Gastroesophageal sphincter (tissue), 4 donors: ENCODE measurements at places on chromosomes 6 and 20.

DNA sequence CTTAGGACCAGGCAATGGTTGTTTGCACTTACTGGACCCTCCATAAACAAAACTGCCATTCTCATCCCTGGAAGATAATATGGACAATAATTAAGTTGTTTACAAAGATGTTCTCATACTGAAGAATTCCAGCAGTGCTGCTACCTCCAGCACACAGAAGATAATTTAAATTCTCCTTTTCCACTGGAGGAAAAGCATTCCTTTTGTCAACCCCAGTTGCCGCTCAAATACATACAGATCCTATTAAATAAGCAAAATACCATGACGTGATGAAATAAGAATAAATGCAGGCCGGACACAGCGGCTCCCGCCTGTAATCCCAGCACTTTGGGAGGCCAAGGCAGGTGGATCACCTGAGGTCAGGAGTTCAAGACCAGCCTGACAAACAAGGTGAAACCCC, 54.5 kb upstream of the IPCEF1 start:
- H3K4me1 ChIP-seq: peaks cover 45% of the 10 kb centered on the region
- peak overlapping the region; percentile 88 for H3K27ac ChIP-seq
- no peaks in the 10 kb centered on the region for H3K27me3 ChIP-seq
- no peak for ATAC-seq

GRCh38 chr20:13684566-13685222, 46.0 kb upstream of the TASP1 start:
- no peaks in the 10 kb centered on the region for H3K4me1 ChIP-seq
- H3K4me3 ChIP-seq: no peak overlapping the region
- H3K36me3 ChIP-seq: no peaks in the 10 kb centered on the region
- H3K27ac ChIP-seq: no peak overlapping the region
- H3K27me3 ChIP-seq: no peaks in the 10 kb centered on the region
- no peak for ATAC-seq

- no peaks in the 10 kb centered on the region for H3K36me3 ChIP-seq
- peak overlapping the region; percentile 75 for H3K27ac ChIP-seq
- no peaks in the 10 kb centered on the region for H3K27me3 ChIP-seq
- H3K4me3 ChIP-seq: no peak overlapping the region
- no peaks in the 10 kb centered on the region for H3K4me1 ChIP-seq
Measured at GRCh38 chr20:35135867-35136586, 11.1 kb downstream of the EDEM2 start.

- ATAC-seq: no peak
- H3K4me3 ChIP-seq: no peak overlapping the region
- H3K27ac ChIP-seq: no peak overlapping the region
- no peaks in the 10 kb centered on the region for H3K4me1 ChIP-seq
Measured at GRCh38 chr6:161130967-161131766, 139.6 kb downstream of the MAP3K4 start.

DNA sequence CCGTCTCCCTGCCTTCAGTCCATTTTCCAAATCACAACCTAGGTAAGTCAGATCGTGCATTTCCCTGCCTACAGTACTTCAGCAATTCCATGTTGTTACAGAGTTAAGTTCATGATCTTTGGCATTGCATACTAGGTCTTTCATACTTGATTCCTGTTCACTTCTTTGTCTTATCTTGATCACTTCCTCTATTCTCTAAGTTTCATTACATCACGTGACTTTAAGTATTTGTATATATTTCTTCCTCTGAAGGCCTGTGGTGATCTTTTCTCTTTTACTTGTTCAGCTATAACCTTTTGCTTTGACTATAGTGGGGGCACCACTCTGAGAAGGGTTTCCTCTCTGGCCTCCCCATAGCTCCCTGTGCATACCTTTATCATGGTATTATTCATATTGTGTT, 100.2 kb downstream of the TRMT11 start:
- H3K36me3 ChIP-seq: no peaks in the 10 kb centered on the region
- H3K4me3 ChIP-seq: no peak overlapping the region
- no peak overlapping the region for H3K27ac ChIP-seq
- H3K27me3 ChIP-seq: no peaks in the 10 kb centered on the region

DNA sequence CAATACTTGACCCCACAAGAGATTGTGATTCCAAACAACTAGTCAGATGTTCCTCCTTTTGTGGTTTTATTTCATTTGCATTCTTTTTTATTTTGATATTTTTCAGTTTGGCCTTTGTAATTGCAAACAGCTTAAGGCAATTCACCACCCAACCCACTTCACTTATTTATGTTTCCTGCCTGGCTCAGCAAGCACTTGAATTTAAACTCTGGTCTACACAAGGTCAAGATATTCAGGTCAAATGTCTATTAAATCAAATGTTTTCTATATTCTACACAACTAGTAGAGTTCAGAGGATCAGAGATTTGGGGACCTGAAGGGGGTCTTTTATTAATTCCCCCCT, 100.1 kb downstream of the SGK1 start:
- H3K4me1 ChIP-seq: no peaks in the 10 kb centered on the region
- no peak overlapping the region for H3K27ac ChIP-seq
- H3K4me3 ChIP-seq: no peak overlapping the region
- H3K27me3 ChIP-seq: no peaks in the 10 kb centered on the region

DNA sequence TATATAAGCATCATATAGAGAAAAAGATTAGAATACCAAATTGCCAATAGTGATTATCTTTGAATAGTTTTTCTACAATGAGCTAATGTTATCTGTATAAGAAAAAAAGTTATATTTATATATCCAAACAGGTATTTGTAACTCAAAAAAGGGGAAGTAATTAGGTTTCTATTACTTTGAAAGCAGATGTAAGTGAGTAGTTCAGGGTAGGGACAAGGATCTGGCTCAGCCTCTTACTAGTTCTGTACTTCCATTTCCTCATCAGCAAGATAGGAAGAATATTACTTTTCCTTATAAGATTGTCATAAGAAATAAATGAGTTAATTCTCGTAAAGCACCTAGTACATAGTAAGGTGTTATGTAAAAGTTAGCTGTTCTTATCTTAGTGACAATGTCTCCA, 32.2 kb downstream of the AHI1 start:
- H3K36me3 ChIP-seq: no peaks in the 10 kb centered on the region
- no peaks in the 10 kb centered on the region for H3K4me1 ChIP-seq
- H3K4me3 ChIP-seq: no peak overlapping the region
- no peaks in the 10 kb centered on the region for H3K27me3 ChIP-seq
- ATAC-seq: no peak
- no peak overlapping the region for H3K27ac ChIP-seq

- no peaks in the 10 kb centered on the region for H3K27me3 ChIP-seq
- ATAC-seq: no peak
Measured at GRCh38 chr6:98514073-98514720, 320.2 kb upstream of the POU3F2 start.

DNA sequence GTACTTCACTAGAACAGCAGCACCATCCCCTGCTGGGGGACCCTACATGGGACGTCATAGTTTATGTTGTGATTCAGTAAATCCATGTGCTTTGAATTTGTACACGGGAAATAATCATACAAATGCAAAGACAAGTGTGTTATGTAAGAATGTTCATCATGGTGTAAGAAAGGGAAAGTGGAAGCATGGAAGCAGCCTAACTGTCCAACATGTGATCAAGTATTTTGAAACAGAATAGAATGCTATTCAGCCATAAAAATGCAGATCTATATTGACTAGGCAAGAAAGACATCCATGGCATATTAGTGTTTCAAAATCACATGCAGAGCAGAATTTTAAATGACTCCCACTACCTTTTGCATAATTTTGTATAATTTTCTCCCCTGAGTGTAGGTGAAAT, 117.6 kb downstream of the F13A1 start:
- no peak overlapping the region for H3K4me3 ChIP-seq
- H3K36me3 ChIP-seq: no peaks in the 10 kb centered on the region
- no peaks in the 10 kb centered on the region for H3K4me1 ChIP-seq
- H3K27me3 ChIP-seq: no peaks in the 10 kb centered on the region

- H3K4me3 ChIP-seq: no peak overlapping the region
- H3K27me3 ChIP-seq: no peaks in the 10 kb centered on the region
- peaks cover 6% of the 10 kb centered on the region for H3K4me1 ChIP-seq
- ATAC-seq: no peak
- no peaks in the 10 kb centered on the region for H3K36me3 ChIP-seq
Measured at GRCh38 chr20:8587810-8588209, 455.7 kb downstream of the PLCB1 start.

DNA sequence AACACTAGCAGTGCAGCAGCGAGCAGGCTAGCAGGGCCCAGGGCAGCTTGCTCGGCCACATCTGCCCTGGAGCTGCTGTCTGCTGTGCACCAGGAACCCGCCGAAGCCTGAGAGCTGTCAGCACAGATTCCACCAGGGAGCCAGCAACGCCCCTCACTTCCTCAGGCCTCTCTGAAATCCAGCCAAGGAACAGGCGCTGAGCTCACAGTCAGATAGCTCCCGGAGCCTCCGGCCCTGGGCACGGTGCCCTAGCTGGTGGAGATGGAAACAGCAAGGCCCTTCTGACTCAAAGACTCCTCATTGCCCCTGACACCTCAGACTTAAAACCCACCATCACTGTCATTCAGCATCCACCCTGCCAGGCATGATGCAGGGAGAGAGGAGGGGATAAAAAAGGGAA, 839.4 kb downstream of the MAFB start:
- no peak overlapping the region for H3K4me3 ChIP-seq
- no peaks in the 10 kb centered on the region for H3K27me3 ChIP-seq
- peak overlapping the region; percentile 50 for H3K27ac ChIP-seq
- H3K4me1 ChIP-seq: peaks cover 18% of the 10 kb centered on the region

GRCh38 chr20:57301026-57301425, 28.6 kb upstream of the SPO11 start:
- H3K27ac ChIP-seq: no peak overlapping the region
- no peaks in the 10 kb centered on the region for H3K4me1 ChIP-seq
- no peak for ATAC-seq
- H3K4me3 ChIP-seq: no peak overlapping the region
- no peaks in the 10 kb centered on the region for H3K27me3 ChIP-seq
- no peaks in the 10 kb centered on the region for H3K36me3 ChIP-seq

DNA sequence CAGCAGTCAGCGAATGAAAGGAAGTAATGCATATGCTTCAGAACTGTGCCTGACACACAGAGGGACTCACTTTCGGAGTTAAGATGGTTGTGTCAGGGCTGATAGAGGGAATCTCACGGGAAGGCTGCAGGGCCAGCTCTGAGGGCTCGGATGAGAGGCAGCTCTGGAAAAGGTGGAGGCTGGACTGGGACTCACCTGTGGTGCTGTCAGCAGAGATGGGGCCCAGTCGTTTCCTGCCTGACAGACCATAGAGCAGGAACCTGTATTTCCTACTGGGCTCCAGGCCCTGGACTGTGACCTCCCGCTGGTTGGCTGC, 9.3 kb downstream of the CYP21A2 start:
- no peak for ATAC-seq
- peaks cover 12% of the 10 kb centered on the region for H3K36me3 ChIP-seq
- no peak overlapping the region for H3K4me3 ChIP-seq

GRCh38 chr6:163970846-163971564, 556.5 kb downstream of the QKI start:
- H3K27me3 ChIP-seq: no peaks in the 10 kb centered on the region
- no peak for ATAC-seq
- H3K27ac ChIP-seq: no peak overlapping the region

- ATAC-seq: no peak
- no peaks in the 10 kb centered on the region for H3K4me1 ChIP-seq
- H3K36me3 ChIP-seq: no peaks in the 10 kb centered on the region
- H3K4me3 ChIP-seq: no peak overlapping the region
- no peaks in the 10 kb centered on the region for H3K27me3 ChIP-seq
Measured at GRCh38 chr20:31829731-31830130, 10.6 kb downstream of the MYLK2 start.

- peaks cover 7% of the 10 kb centered on the region for H3K4me1 ChIP-seq
- peak overlapping the region; percentile 81 for H3K4me3 ChIP-seq
- no peak for ATAC-seq
- peak overlapping the region; percentile 87 for H3K27ac ChIP-seq
Measured at GRCh38 chr6:132813173-132813856, 1.1 kb upstream of the RPS12 start.

DNA sequence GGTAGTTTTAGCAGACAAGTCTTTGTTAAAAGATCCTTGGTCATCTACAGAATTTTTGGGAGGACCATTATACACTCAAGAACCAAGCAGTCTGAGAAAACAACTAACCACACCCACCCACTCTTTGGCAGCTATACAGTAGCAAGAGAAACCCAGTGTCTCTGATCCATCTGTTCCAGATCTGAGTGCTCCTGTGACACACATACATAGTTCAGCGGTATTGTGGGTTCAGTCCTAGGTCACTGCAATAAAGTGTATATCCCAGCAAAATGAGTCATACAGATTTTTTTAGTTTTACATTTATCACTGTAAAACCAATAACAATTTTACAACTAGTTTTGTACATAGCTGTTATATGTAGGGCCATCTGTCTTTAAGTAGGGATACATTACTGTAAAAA, 47.4 kb upstream of the PAK5 start:
- no peak overlapping the region for H3K27ac ChIP-seq
- H3K36me3 ChIP-seq: no peaks in the 10 kb centered on the region
- no peak for ATAC-seq
- H3K4me3 ChIP-seq: no peak overlapping the region
- no peaks in the 10 kb centered on the region for H3K4me1 ChIP-seq

DNA sequence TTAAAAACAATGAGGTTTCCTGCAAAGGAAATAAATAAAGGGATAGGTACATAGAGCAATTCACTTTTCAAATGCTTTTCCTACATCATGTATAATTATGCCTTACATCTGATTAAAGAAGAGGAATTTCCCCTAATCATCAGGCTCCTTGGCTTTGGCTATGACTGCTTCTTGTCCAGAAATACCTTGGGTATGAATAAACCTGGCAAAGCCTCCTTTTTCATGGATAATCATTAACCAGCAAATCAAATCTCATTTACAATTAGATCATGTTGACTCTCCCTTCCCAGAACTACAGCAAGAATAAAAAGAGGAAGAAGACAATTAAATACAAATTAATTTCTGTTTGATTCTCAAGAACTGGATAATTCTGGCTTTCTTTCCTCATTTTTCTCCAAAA, 58.0 kb upstream of the CD2AP start:
- H3K27me3 ChIP-seq: no peaks in the 10 kb centered on the region
- no peak overlapping the region for H3K27ac ChIP-seq
- no peaks in the 10 kb centered on the region for H3K36me3 ChIP-seq

DNA sequence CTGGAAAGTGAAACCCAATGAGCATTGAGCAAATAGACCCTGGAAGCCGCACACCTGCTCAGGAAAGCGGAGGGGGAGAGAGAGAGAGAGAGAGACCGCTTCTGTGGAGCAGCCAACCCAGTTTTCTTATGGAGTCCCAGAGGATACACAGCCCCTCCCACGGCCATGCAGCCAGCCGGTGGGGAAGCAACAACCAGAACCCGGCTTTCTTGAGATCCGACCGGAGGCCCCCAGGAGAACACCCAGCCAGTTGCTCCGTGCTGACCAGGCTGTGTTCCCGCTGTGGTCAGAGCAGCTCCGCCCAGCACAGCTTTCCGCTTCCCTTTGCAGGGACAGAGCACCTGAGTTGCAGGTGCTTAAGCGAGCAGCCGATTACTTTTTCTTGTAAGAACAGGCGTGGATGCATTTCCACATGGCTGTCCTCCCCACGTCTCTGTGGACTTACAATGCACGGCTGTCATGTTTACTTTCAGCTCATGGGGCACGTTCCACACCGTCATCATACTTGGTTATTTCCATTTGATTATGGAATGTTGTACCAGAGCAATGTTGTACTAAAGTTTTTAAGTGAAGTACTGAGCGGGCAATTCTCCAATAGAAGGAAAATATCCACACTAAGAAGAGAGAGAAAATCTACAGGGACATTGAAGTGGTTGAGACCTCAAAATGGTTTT, 381.9 kb downstream of the THBS2 start:
- H3K4me3 ChIP-seq: no peak overlapping the region
- H3K27ac ChIP-seq: no peak overlapping the region
- no peak for ATAC-seq

GRCh38 chr20:63567386-63568169, 6.5 kb downstream of the HELZ2 start:
- H3K4me3 ChIP-seq: no peak overlapping the region
- H3K4me1 ChIP-seq: no peaks in the 10 kb centered on the region
- H3K27me3 ChIP-seq: no peaks in the 10 kb centered on the region
- peak; percentile 25 for ATAC-seq
